Smooth muscle cell of trachea (primary cell): ENCODE measurements at places on chromosomes 2 and 18. TPM values are rescaled to one million over a fixed set of nuclear protein-coding genes. Genes with fewer than 3 reads are reported as not detected.

The DSG4 gene
- total RNA-seq, result not detected in 2 replicates

The ARHGAP15 gene
- not detected in 2 replicates for total RNA-seq

The TXNDC2 gene
- under 0.01 TPM in 2 replicates for total RNA-seq

The SLC9A4 gene
- not detected in 2 replicates for total RNA-seq

The LYPD1 gene
- 0.33 and 0.73 TPM in 2 replicates for total RNA-seq

The CEP192 gene
- total RNA-seq, result 26.1 and 39.4 TPM in 2 replicates

The LINC00305 gene
- total RNA-seq, result not detected in 2 replicates

The ANKRD62 gene
- total RNA-seq, result not detected in 2 replicates

The ST6GAL2 gene
- under 0.01 TPM in 2 replicates for total RNA-seq

The FAM124B gene
- 0.44 TPM in 1 of 2 replicates, not detected in the other for total RNA-seq
